Fibroblast of skin of right biceps (primary cell): ENCODE measurements at places on chromosomes 4 and X.

DNA sequence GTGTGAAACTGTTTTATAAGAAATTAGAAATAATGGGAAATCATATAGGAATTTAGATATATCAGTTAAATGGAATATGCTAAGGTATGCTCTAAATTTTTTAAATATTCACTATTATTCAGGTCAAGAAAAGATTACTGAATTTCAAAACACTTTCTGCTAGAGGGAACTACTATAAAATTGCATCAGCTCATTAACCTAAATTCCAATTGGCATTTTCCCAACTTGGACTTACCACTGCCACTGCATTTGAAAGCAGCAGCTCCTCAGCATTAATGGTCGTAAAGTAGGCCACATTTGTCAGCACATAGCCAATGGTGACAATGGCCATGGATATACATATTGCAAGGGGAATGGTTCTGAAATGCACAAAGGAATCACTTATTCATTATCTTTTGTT, 57.3 kb downstream of the SLC7A11 start:
- no peak for DNase-seq

DNA sequence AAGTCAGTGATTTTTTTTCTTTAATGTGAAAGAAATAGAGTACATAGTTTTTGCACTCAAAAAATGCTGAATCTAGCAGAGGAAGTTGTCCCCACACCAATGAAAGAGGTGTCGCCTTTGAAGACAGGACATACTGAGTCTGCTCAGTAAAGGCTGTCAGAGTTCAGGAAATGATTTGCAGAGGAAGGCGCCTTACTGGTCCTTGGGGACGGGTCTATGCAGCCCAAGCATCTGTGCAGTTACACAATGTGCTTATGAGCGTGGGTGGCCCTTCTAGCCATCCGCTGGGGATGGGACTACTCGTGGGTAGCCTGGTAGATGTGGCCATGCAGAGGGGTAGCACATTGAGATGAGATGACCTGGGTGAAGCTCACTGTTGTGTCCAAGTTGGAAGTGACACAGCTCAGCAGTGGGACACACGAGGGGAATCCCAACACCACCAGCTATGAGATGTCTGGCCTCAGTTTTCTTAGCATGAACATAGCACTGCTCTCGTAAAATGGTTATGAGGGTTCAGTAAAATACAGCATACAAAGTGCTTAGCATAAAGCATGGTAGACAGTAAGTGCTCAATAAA, 116.5 kb upstream of the RBPJ start:
- no peak for DNase-seq

GRCh38 chrX:132486599-132487178, 2.1 kb downstream of the MBNL3 start:
- no peak for DNase-seq

DNA sequence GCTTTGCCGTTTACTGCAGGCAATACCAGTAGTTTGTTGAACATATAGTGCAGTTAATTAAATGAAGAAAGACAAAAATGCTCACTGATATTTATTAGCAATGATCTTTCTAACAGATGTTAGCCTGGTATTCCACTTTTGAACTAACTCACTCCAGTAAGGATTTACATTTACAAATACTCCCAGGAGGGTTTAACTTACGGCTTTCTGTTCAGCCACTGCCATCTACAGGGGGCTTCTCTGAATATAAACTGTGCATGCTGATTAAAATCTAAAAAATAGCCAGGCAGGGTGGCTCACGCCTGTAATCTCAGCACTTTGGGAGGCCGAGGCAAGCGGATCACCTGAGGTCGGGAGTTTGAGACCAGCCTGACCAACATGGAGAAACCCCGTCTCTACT, 2.2 kb upstream of the SRD5A3 start:
- no peak for DNase-seq

DNA sequence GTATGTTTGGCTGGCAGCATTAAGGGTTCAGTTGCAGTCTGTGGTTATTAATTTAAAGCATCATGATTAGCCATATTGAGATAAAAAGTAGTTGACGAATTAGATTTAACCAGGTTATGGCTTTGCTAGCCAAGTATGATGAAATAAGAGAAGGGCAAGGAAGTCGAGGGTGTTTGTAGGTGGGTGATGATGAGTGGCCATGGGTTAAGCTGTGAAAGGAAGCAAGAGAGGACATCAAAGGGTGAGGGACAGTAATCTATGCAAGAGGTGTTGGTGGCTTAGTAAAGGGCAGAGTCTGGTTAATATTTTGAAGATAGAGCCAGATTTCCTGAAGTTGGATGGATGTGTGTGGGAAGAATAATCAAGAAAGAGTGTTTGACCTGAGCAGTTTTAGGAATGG, 44.5 kb downstream of the STIM2 start:
- DNase-seq = no peak

DNA sequence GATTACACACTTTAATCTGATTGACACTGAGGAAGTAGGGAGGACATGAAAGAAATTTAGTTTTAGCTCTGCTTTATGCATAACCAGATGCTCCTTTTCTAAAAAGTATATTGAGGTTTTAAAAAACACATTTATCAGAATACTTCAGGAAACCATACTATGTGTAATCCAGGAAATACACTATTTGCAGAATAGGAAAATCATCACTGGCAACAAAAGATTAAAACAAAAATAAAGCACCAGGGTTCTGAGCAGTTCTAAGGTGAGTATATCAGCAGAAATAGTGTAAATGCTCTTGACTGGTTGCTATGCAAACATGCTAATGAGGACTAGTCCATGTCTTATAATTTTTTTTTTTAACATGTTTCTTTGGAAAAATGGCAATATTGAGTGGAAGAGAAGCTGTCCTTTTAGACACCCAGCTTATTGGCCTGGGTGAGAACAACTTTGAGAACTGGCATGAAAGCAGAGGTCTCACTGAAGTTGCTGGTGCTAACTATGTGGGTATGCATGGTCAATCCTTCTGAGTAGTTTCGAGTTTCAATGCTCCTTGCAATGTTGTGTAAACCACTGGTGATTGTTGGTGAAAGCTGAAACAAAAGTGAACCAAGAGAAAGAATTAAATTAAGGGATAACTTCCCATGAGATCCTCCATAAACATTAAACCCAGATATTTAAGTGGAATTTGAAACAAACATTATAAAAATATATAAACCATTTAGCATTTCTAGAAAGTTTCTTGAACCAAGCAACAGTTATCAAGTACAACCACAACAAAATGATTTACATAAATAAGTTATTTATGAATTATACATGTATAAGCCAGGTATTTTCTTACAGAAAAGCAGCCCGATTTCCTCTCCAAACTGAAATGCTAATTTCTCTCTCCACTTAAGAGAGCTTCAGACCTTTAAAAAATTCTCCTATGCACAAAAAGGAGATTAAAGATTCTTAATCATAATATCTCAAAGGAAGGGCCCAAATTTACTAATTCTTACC, 20.4 kb upstream of the SCD5 start:
- no peak for DNase-seq

- DNase-seq = peak; percentile 98
Observed at GRCh38 chr4:122898370-122899150, 23.8 kb downstream of the NUDT6 start.

GRCh38 chr4:106165351-106166010, 150.5 kb downstream of the TBCK start:
- DNase-seq = no peak

DNA sequence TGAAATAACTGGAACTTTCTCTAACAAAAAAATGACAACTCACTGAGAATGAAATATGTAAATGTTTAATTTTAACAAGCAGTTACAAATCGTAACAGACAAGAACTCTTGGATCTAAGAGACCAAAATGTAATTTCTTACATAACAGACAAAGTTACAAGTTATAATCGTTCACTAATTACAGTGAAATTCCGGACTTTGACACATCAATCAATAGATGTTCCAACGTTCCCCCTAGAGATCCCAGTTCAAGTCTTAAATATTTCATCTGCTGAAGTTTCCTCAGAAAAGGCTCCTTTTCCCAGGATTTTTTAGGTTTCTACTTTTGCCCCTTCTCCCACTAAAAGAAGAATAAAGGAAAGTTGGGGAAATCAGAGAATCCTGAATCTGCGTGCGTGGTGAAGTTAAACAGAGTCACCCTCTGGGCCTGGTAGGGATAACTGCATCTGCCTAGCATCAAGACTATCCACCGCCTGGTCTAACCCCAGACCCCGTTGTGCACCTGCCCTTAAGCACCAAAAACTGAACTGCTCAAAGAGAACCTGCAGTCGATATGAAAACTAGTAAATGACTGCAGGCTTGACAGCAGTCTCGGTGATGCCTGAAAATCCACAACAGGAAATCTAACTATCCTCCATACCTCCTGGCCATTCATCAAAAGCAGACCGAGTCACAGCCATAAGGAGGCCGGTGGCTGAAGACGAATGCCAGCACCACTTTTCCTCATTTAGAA, 2.3 kb downstream of the IRF2 start:
- peak; percentile 20 for DNase-seq

DNA sequence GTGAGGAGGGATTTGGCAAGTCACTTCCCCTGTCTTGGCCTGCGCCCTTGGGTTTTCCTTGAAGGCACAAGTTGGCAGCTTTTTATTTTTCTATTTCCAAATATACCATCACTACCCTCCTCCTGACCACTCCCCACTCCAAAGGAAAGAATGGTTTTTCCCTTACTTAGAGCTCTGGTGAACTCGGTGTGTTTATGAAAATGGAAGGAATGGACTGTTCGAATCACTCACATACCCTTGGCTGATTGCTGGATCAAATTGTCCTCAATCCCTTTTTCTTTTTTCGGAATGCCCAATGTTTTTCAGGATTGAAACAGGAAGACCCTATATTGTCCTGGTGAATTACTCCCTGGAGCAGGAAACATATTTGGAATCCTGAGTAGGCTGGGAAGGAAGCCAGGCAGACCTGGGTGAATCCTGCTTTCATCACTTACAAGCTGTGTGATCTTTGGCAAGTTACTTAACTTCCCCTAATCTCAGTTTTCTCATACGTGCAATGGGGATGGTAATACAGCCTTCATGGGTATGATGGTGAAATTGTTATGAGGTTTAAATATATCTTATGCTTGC, 70.7 kb downstream of the RTL5 start:
- peak; percentile 45 for DNase-seq

- DNase-seq = peak; percentile 37
Observed at GRCh38 chr4:172683021-172683420, 485.6 kb upstream of the GALNT7 start.
